ENCODE measurements at places on chromosomes 11 and 22.

DNA sequence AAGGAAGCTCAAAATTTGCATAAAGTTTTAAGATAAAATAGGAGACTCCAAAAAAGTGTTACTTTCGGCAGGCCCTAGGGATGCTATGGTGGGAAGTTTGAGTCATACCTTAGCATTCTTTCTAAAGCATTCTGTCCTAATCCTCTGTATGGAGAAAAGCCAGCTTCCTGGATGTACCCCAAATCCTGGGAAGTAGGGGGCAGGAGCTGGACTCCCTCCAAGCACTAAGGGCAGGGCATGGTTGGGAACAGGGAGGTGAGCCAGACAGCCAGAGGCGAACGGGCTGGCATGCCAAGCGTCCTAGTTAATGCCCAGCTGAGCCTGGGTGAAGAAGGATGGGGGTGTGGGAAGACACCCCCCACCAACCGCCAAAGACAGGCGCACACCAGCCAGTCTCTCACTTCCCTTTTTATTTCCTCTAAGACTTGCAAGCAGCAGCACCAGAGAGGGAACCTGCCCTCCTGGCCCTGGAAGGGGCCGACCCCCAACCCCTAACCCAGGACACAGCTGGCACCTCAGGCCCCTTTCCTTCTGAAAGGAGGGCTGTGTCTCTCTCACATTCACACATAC, 23.9 kb downstream of the RTN4RL2 start:
- no peak for DNase-seq

- DNase-seq = peak; percentile 60
Measured at GRCh38 chr11:2301631-2302305, at the start of the genes C11orf21 and TSPAN32. Gene C11orf21 (minus strand): TSS chr11:2301918. CDS start chr11:2301808, 110 bp downstream. Gene TSPAN32 (plus strand): TSS chr11:2302013. CDS start chr11:2302150, 137 bp downstream.

GRCh38 chr11:44774108-44774507, 47.3 kb downstream of the TSPAN18 start:
- DNase-seq = peak; percentile 69

- DNase-seq = no peak
Measured at GRCh38 chr22:48738204-48738980, 1089.3 kb downstream of the BRD1 start.

- peak; percentile 56 for DNase-seq
Measured at GRCh38 chr11:67373648-67374570, 511 bp upstream of the CLCF1 start.

- DNase-seq = no peak
Measured at GRCh38 chr11:61091373-61092279, 10.7 kb upstream of the CD5 start.

DNA sequence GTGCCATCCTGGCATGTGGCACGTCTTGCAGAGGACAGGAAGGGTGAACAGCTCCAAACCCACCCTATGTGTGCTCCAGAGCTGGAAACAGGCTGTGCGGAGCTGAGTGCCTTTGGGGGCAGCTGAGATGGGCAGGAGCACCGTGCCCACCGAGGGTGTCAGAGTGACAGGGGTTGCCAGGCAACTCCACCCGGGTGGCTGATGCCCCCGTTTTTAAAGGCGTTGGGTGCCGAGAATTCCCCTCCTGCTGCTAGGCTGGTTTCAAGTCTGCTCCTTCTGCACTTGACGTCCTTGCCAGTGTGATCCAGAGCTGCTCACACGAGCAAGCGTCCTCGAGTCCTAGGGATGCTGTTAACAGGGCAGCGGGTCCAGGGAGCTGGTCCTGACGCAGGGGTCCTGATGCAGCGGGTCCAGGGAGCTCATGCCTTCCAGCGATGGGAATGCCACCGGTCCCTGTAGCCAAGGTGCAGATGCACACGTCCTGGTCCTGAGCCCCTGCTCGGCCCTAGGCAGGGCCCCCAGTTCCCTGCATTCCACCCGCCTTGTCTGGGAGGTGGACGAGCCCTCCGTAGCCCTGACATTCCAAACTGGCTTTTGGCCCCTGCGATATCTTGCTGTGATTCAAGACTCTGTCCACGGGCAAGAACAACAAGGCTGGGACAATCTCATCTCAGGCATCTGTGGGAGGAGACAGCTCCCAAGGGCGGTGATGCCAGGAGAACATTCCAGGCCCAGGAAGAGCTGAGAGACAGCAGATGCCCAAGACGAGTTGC, 4.9 kb downstream of the KCNQ1 start:
- DNase-seq = no peak

DNA sequence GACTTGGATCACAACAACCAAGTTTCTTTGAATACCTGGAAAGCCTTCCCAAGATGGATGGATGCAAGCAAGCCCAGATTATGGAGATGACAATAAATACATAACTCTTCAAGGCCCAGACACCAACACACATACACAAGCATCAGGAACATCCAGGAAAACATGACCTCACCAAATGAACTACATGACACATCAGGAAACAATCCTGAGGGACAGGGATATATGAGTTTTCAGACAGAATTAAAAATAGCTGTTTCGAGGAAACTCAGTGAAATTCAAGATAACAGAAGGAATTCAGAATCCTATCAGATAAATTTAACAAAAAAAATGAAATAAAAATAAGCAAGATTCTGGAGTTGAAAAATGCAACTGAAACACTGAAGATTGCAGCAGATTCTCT, 659.4 kb downstream of the METTL15 start:
- no peak for DNase-seq

- DNase-seq = no peak
Measured at GRCh38 chr11:88070437-88070836, 104.8 kb downstream of the RAB38 start.

Measured in NCI-H69 (cell line).